Activated CD8-positive, alpha-beta T cell treated with anti-CD3 and anti-CD28 coated beads for 36 hours (primary cell): ENCODE measurements at places on chromosomes 7 and 10. TPM values are rescaled to one million over a fixed set of nuclear protein-coding genes. Genes with fewer than 3 reads are reported as not detected.

The HMX3 gene
- 0.45 TPM for total RNA-seq

The KDM7A gene
- 21.1 TPM for total RNA-seq

The ERVW-1 gene
- total RNA-seq: not detected

The WIPF3 gene
- total RNA-seq: not detected

The ENO4 gene
- not detected for total RNA-seq

The ZNF488 gene
- total RNA-seq: 0.58 TPM

DNA sequence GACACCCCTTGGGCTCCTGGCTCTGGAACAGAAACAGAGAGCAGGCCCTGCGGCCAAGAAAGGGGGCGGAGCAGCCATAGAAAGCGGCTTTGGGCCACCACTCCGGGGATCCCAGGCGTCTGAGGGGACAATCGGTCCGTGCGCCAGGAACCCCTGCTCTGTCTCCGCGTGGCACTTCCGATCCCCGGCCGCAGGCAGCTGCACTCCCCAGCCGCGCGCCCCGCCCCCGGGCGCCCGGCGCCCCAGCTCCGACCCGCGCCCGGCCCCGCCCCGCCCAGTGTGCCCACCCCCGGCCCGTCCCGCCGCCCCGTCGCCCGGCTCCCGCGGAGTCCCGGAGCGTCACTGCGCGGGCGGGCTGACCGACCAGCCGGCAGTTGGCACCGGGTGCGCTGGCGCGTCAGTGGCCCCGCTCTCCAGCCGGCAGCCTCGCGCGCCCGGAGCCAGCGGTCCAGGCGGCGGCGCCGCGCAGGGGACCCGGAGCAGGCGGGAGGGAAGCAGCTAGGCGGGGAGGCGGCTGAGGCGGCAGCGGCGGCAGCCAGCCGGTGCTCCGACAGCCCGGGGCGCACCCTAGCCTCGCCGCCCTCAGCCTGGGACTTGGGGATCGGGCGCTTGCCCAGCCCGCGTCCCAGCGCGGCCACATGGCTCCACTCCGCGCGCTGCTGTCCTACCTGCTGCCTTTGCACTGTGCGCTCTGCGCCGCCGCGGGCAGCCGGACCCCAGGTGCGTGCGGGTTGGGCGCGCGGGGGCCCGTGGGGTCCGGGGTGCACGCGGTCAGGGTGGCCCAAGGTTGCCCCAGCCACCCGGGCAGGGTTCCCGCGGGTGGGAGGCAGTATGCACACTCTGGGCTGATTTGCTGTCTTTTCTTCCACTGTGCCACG, at the start of gene ADAMTS14:
Gene ADAMTS14, plus strand, starts transcription at position 342 of the 878 bp plus-strand sequence. Its CDS starts 297 bp downstream, at position 639.
- no peak within 1 kb of the TSS for H3K27ac ChIP-seq
- peaks cover 10% of the 10 kb centered on the region for H3K4me1 ChIP-seq
- H3K36me3 ChIP-seq: no peaks in the 10 kb centered on the region
- DNase-seq: peak; percentile 23
- H3K4me3 ChIP-seq: peak within 1 kb of the TSS; percentile 55

GRCh38 chr7:106535234-106535932, 125.6 kb downstream of the CCDC71L start:
- no peaks in the 10 kb centered on the region for H3K27me3 ChIP-seq
- no peak overlapping the region for H3K27ac ChIP-seq
- DNase-seq: no peak

GRCh38 chr10:69318867-69319727, 40.8 kb downstream of the HK1 start:
- peaks cover 58% of the 10 kb centered on the region for H3K4me1 ChIP-seq
- peak overlapping the region; percentile 87 for H3K4me3 ChIP-seq
- peak; percentile 85 for DNase-seq
- H3K36me3 ChIP-seq: peaks cover 38% of the 10 kb centered on the region
- peak overlapping the region; percentile 92 for H3K27ac ChIP-seq
- H3K27me3 ChIP-seq: no peaks in the 10 kb centered on the region

GRCh38 chr7:3289996-3290395, 11.1 kb upstream of the SDK1 start:
- no peaks in the 10 kb centered on the region for H3K36me3 ChIP-seq
- no peak overlapping the region for H3K27ac ChIP-seq
- no peak for DNase-seq

GRCh38 chr10:44046605-44047004, 338.3 kb downstream of the CXCL12 start:
- H3K27me3 ChIP-seq: peaks cover 7% of the 10 kb centered on the region
- H3K4me3 ChIP-seq: no peak overlapping the region
- no peaks in the 10 kb centered on the region for H3K36me3 ChIP-seq
- no peaks in the 10 kb centered on the region for H3K4me1 ChIP-seq
- DNase-seq: no peak

DNA sequence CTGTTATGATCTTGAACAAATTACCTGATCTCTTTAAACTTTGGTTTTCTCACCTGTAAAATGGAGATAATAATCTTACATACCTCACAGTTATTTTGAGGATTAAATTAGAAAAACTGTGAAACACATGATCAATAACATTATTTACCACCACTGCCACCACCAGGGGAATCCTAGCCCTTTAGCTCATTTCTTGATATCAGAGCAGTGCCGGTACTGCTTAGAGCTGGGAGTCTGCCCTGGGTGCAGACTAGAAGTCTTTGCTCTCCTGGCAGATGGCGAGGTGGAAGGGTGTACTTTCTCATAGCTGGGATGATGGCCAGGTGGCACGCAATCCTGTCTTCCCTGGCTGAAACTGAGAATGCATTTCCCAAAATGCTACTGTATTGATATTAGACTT, 12.7 kb upstream of the EFCAB10 start:
- DNase-seq: no peak
- peaks cover 4% of the 10 kb centered on the region for H3K4me1 ChIP-seq
- H3K36me3 ChIP-seq: no peaks in the 10 kb centered on the region

DNA sequence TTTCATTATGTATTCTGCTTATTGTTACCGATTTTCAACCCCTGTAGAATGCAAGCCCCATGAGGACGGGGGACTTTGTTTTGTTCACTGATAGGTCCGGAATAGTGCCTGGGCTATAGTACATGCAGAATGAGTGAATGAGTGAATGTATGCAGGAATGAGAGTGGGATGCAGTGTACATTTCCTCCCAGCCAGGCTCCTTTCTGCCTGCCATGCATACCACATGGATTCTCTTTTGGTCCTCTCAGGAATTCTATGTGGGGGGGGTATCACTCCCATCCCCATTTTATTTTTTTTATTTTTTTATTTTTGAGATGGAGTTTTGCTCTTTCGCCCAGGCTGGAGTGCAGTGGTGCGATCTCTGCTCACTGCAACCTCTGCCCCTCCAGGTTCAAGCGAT, 16.7 kb downstream of the TRIM56 start:
- H3K4me1 ChIP-seq: peaks cover 10% of the 10 kb centered on the region
- H3K27me3 ChIP-seq: peaks cover 24% of the 10 kb centered on the region
- no peaks in the 10 kb centered on the region for H3K36me3 ChIP-seq
- no peak for DNase-seq
- H3K4me3 ChIP-seq: no peak overlapping the region

- H3K4me1 ChIP-seq: peaks cover 5% of the 10 kb centered on the region
- H3K36me3 ChIP-seq: no peaks in the 10 kb centered on the region
- DNase-seq: peak; percentile 53
- H3K4me3 ChIP-seq: peak overlapping the region; percentile 71
- no peak overlapping the region for H3K27ac ChIP-seq
Measured at GRCh38 chr10:103854686-103855391, 537 bp downstream of the SH3PXD2A start.

DNA sequence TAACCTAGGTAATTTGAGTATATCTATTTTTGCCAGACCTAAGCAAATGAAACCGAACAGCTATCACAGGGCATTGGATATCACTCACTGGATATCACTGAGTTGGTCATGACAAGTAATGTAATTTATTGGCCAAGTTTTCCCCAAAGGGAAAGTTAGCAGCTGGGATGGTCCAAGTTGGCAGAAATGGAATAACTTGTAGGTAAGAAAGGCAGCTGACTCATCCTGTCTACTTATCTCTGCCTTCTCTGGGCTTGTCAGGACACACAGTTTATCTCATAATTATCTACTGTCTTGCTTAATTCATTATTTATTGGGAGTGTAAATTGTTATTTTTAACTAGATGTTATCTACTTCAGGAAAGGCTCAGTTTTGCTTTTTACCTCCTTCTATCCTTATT, 502.0 kb upstream of the DPP6 start:
- H3K27me3 ChIP-seq: no peaks in the 10 kb centered on the region
- no peak overlapping the region for H3K27ac ChIP-seq
- DNase-seq: no peak
- H3K4me3 ChIP-seq: no peak overlapping the region
- no peaks in the 10 kb centered on the region for H3K36me3 ChIP-seq

GRCh38 chr7:44617225-44617890, 10.9 kb downstream of the OGDH start:
- H3K27me3 ChIP-seq: no peaks in the 10 kb centered on the region
- peak; percentile 61 for DNase-seq
- H3K36me3 ChIP-seq: peaks cover 19% of the 10 kb centered on the region
- peaks cover 72% of the 10 kb centered on the region for H3K4me1 ChIP-seq
- H3K27ac ChIP-seq: peak overlapping the region; percentile 91

DNA sequence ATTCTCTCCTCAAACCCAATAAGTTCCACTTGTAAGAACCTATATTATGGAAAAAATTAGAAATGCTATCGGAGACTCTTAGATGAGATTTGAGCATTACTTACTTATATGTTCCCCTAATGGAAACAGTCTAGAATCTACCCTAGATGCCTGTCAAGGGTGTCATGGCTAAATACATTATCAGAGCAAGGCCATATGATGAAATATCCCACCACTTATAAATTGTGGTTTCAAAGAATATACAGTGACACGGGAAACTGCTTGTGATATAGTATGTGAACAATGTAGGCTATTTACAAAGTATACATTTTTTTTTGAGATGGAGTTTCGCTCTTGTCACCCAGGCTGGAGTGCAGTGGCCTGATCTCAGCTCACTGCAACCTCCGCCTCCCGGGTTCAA, 46.3 kb upstream of the CTBP2 start:
- H3K27ac ChIP-seq: no peak overlapping the region
- no peaks in the 10 kb centered on the region for H3K36me3 ChIP-seq
- H3K27me3 ChIP-seq: peaks cover 2% of the 10 kb centered on the region
- DNase-seq: no peak
- no peaks in the 10 kb centered on the region for H3K4me1 ChIP-seq

- H3K4me1 ChIP-seq: no peaks in the 10 kb centered on the region
- no peaks in the 10 kb centered on the region for H3K36me3 ChIP-seq
- no peaks in the 10 kb centered on the region for H3K27me3 ChIP-seq
- H3K4me3 ChIP-seq: no peak overlapping the region
Measured at GRCh38 chr7:133709036-133709880, 417.9 kb upstream of the LRGUK start.

- H3K4me1 ChIP-seq: no peaks in the 10 kb centered on the region
- no peaks in the 10 kb centered on the region for H3K27me3 ChIP-seq
- H3K36me3 ChIP-seq: no peaks in the 10 kb centered on the region
Measured at GRCh38 chr10:96367470-96367869, 8.7 kb upstream of the OPALIN start.

GRCh38 chr10:112689327-112690072, 242.5 kb downstream of the VTI1A start:
- no peak overlapping the region for H3K4me3 ChIP-seq
- no peaks in the 10 kb centered on the region for H3K4me1 ChIP-seq
- peak; percentile 14 for DNase-seq
- no peaks in the 10 kb centered on the region for H3K27me3 ChIP-seq
- peaks cover 3% of the 10 kb centered on the region for H3K36me3 ChIP-seq
